H1 (cell line): ENCODE measurements at places on chromosomes 13 and 19. TPM values are rescaled to one million over a fixed set of nuclear protein-coding genes. Genes with fewer than 3 reads are reported as not detected.

DNA sequence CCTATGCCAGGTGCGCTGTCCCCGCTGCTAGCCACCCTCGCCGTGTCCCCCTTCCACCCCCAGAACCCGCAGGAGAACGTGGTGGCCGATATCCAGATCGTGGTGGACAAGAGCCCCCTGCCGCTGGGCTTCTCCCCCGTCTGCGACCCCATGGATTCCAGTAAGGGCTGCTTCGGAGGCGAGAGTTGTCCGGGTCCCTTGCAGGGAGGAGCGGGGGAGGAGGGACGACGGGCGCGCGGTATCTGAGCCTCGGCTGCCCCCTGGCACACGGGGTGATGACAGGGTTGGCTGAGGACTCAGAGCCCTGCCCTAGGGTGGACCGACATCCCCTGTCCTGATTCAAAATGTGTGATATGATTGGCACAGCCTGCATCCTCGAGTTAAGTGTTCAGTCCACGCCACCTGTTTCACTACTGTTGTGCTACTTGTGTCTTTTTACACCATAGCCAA lies 653 bp downstream of the MVB12A start:
- DNase-seq: no peak

DNA sequence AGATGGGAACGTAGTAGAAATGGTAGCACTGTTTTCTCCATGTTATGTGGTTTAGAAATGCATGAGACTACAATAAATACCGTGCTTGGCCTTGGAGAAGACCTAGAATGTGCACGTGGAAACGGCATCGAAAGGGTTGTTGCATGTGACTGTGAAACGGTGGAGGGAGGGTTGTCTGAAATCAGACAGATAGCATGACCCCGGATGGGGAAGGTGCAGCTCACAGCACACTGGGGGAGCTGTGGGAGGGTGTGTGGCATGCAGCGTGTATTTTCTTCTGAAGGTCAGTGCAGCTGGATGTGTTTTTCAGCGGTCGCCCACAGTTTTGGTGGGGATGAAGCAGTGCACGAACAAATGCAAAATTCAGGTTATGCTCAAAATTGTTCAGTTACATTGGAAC lies 63.4 kb downstream of the CELF5 start:
- no peak for DNase-seq

DNA sequence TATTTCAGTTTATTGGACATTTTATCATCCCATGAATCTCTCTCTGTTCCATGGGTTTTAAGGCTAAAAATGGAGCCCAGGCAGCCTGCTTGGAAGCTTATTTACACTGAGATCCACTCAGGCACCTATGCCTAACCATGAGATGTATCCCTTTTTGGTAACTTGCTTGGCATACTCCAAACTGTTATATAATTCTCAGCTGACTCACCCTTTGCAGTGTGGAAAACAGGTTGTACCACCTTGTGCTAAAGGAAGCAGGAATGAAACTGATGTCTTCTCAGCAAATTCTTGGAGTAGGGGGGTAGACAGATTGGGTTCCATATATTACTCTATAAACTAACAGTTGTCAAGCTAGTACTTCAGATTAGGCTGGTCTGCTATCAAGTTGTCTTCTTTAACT lies 483.6 kb downstream of the KLF5 start:
- no peak for DNase-seq

Gene WDR83
- 12.6 and 24.5 TPM in 2 replicates for polyA plus RNA-seq

DNA sequence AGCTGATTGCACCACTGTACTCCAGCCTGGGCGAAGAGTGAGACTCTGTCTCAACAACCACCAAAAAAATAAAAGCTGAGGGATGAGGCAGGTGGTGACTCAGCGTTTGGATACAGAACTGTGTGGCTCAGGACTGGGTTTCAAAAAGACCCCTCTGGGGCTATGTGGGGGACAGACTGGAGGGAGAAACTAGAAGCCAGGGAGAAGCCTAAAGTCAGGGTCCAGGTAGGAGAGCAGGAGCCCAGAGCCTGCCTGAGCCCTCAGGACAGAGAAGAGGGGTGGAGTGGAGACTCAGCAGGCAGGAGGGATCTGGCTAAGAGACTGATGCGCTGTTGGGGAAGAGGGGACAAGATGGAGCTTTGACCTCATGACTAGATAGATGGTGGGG lies 1.8 kb upstream of the CD37 start:
- DNase-seq: no peak

DNA sequence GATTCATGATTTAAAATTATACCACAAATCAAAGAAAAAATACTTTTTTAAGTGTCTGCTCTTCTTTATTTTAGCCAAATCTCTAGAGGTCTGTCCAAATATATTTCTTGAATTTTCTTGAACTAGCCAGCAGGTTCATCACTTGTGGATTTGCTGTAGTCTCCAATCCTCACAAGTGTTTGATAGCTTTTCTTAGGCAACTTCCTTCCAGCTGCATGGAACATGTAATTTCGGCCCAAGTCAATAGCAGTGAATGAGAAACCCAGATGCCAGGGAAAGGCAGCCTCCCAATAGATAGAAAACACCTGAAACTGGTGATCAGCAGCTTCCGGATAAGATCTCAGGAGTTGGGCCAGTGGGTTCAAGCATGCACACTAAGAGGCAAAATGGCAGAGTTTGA lies 15.6 kb upstream of the RNASEH2B start:
- no peak for DNase-seq

GRCh38 chr19:34355201-34355600 lies 9.8 kb upstream of the GPI start:
- DNase-seq: no peak

DNA sequence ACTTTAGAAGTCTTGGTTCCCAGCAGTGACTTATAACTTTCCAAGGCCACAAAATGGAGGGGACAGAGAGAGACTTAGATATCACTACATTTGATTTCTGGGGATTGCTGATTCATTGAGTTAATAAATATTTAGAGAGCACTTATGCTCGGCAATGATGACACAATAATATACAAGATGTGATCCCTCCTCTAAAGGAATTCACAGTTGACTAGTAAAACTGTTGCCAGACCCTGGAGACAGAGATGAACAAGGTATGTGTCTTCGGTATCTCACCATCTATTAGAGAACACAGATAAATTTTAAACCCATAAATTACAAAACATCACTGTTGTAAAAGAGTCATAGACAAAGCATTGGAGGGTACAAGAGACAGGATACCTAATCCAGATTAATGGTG lies 437.5 kb downstream of the FOXO1 start:
- no peak for DNase-seq

GRCh38 chr19:49845414-49845813 lies 5.5 kb upstream of the PTOV1 start:
- no peak for DNase-seq

DNA sequence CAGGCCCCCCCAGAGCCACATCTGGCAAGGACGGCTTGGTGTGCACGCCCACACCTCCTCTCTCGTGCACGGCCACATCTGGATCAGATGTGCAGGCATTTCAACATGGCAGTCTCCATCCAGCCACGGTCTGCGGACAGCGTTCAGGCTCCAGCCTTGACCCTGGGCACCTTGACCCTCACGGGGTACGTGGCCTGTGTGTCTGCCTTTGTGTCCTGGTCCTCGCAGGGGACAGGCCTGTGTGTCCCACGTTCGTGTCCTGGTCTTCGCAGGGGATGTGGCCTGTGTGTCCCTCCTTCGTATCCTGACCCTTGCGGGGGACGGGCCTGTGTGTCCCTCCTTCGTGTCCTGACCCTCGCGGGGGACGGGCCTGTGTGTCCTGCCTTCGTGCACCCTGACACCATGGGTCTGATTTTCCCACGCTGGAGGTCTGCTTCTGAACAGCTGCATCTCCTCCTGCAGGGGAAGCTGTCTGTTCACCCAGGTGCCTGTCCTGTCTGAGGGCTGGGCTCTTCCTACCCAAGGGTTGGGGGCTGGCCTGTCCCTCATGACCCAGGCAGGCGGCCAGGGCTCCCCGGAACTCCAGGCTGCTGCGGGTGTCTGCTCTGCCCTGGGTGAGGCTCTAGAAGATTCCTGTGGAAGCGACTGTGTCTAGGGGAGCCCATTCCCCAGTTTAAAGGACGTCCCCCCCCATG lies 25.3 kb downstream of the RASA3 start:
- DNase-seq: no peak

Gene MBD3L3
- polyA plus RNA-seq: not detected in 2 replicates

GRCh38 chr19:42352301-42353259 lies 27.1 kb downstream of the MEGF8 start:
- no peak for DNase-seq

DNA sequence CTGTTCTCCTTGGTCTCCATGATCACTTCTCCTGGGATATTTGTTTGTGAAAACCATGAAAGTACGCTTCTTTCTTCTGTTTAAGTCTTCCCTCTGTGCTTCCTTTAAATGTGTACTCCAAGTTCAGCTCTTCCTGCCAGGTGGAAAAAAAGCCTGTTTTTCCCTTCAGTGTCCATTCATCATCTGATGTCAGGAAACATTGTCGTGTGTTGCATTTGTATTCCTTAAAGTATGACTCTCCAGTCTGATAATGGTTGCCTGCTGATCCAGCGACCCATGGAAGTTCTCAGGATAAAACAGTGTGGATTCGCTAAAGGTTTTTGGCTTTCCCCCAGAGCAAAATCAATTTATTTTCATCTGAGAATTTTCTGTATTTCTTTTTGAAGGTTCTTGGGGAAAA lies 22.3 kb downstream of the SACS start:
- no peak for DNase-seq

GRCh38 chr13:36813225-36813624 lies 5.8 kb upstream of the RFXAP start:
- DNase-seq: no peak

- peak; percentile 51 for DNase-seq
These were observed 193.6 kb downstream of the KCNRG start for GRCh38 chr13:50208826-50209335.

- DNase-seq: no peak
These were observed 9.0 kb upstream of the JUND start for GRCh38 chr19:18290302-18291018.

DNA sequence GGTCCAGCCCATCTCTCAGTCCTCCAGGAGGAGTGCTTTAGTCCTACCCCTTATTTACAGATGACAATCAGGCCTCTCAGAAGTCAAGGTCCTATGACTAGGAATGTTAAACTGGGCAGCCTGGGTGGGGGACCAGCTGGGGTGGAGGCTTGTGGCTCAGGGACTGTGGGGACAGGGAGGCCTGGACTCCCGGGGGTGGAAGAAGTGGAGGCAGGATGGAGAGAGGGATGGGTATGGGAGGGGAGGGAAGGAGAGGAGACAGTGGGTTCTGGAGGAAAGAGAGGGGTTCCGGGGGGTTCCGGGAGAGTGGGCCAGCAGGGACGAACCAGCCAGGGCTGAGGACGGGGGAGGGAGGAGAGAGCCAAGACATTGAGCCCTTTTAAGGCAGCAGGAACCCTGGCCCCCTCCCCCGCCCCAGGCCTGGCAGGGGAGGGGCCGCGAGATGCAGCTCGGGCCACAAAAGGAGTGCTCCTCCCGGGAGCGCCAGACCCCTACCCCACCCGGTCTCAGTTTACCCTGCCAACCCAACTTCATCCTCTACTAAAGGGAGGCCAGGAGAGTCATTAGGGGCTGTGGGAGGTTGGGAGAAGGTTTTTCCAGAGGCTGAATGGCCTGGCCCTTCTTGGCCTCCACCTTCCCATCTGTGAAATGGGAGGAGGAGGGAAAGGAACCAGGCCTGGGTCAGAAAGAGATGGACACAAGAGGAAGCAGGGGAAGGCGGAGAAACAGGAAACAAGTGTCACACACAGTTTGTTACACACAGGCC lies 1.7 kb downstream of the DMPK start:
- DNase-seq: no peak

GRCh38 chr13:38759390-38759789 lies 72.5 kb downstream of the FREM2 start:
- DNase-seq: no peak

Gene MKNK2
- polyA plus RNA-seq: 166 and 200 TPM in 2 replicates

GRCh38 chr13:48411147-48411794 lies 1.6 kb downstream of the LPAR6 start:
- DNase-seq: no peak

Gene BEST2
- 7.3 and 11.6 TPM in 2 replicates for polyA plus RNA-seq

- DNase-seq: peak; percentile 17
These were observed 474 bp upstream of the IFT88 start for GRCh38 chr13:20566468-20566897.

DNA sequence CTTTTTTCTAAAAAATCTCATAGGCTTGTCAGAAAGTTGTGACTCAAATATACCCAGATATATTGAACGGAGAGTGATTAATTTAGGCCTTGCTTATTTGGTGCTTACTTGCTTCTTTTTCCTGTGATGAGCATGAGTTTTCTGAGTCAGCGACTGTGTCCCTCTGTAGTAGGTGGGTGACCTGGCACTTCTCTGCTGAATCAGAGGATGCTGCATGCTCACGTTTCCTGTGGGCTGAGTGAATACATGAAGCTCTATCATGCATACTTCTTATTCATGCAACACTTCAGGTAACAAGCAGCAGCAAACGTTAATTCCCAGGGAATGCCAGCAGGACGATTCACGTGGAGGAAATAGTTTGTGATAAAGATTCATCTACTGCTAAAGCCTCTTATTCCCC lies 245.0 kb downstream of the KLF5 start:
- DNase-seq: no peak

- no peak for DNase-seq
These were observed 61.8 kb downstream of the URI1 start for GRCh38 chr19:30003866-30004265.
